ENCODE measurements at places on chromosomes 13 and 19. TPM values are rescaled to one million over a fixed set of nuclear protein-coding genes. Genes with fewer than 3 reads are reported as not detected.

DNA sequence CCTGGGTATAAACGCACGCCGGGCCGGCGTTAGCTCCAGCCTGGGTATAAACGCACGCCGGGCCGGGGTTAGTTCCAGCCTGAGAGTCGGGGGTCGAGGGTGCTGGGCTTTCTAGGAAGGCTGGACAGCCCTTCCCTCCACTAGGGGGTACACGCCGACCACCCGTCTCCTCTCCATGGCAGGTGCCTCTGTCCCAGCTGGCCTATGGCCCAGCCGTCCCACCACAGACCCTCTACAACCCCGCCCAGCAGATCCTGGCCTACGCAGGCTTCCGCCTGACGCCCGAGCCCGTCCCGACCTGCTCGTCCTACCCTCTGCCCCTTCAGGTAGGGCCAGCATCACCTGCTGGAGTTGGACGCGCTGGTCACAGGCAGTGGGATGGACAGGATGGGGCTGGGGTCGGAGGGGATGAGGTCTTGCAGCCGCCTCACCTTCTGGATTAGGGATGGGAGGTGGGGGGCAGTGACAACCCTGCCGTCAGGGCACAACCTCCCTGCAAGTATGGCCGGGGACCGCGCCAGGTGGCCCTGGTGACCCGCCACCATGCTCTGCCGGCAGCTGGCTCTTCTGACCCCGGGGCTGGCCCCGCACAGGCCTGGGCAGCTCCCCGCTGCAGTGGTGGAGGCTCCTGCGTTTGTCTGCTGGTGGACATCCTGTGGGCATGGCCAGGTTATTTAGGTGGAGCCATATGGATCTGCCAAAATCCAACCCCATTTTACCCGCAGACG is 45.8 kb downstream of the TMEM255B start:
- no peak for DNase-seq

- no peak for DNase-seq
Measured at GRCh38 chr13:44758630-44759383, 182.7 kb upstream of the TSC22D1 start.

DNA sequence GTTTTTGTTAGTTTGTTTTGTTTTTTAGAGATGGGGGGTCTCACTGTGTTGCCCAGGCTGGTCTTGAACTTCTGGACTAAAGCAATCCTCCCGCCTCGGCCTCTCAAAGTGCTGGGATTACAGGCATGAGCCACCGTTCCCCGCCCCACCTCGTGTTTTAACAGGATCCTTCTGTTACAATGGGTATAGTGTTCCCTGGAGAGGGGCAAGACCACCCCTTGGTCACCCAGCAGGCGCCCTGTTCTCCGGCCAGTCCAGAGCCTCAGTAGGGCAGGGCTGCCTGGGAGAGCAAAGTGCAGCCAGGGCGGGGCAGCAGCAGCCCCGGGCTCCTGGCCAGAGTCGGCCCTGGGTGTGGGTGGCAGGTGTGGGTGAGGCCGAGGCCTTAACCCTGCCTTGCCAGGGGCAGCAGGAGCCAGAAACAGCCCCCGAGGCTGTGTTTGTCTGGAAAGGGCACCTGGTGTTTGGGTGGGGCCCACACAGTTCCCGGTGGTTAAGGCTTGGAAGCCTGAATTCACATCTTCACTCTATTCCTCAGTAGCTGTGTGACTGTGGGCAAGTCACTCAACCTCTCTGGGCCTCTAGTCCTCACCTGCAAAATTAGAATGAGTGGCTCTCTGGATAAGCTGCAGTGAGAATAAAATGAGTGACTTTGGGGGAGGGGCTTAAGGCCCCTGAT is 7.2 kb downstream of the VASP start:
- no peak for DNase-seq

- DNase-seq: no peak
Measured at GRCh38 chr19:13778847-13779246, 4.6 kb downstream of the C19orf53 start.

DNA sequence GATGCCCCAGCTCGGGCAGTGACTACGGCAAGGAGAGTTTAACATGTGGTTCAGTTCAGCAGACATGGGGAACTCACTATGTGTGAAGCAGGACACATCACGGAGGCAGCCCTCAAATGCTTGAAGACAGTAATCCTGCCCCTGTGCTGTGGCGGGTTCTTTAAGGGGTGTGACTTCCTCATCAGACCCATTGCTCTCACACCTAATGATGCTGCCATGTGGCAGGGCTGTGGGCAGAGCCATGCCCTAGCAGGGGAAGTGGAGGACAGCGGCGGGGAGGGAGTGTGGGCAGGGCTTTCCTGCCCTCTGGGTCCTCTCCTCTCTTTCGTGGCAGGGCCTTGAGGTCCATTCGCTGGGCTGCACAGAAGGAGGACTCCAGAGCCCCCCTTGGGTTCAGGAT is 131.1 kb upstream of the GJB6 start:
- DNase-seq: no peak

- no peak for DNase-seq
Measured at GRCh38 chr13:31145417-31145816, 16.3 kb downstream of the HSPH1 start.

GRCh38 chr19:1896508-1896907 is 8.7 kb upstream of the ADAT3 start:
- no peak for DNase-seq

DNA sequence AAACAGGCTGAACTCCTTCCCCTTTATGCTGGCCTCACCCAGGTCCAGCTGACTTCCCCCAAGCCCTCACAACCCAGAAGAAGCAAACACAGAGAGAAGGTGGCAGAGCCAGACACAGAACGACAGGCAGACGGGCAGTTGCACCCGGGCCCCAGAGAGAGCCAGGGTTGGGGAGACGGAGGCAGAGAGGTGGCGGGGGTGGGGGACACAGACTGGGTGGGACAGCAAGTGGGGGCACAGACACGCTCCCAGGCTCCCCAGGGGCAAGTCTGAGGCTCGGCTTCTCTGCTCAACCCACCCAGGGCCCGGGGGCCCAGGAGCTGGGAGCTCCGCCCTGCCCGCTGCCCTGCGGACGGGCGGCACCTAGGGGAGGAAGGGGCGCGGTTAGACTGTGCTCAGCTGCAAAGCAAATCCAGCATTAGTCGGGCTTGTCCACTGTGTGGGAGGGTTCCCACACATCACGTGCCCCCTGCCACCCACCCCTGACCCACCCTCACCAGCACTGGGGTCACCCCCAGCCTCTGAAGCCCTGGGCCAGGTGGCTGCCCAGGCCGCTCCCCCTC is 31.3 kb upstream of the ASF1B start:
- no peak for DNase-seq

- no peak for DNase-seq
Measured at GRCh38 chr13:28268800-28269223, 130.5 kb downstream of the PAN3 start.

DNA sequence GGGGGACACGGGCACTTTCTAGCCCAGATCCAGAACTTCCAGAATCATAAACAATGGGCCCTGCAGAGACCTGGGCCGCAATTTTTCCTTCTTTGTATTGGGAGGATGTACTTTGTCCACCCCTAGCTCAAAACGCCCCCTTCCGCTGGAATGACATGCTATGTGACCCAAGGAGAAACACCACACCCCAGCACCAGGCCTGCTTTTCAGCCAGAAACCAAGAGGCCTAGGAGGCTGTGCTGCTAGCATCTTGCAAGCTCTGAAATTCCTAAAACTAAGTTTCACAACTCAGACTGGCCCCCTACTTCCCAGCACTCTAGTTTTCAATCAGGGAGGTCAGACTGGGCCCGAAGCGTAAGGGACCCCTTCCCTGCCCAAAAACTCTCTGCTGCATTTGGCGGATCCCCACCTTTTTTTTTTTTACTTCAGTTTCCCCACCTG is 538 bp downstream of the LSM4 start:
- DNase-seq: peak; percentile 70

DNA sequence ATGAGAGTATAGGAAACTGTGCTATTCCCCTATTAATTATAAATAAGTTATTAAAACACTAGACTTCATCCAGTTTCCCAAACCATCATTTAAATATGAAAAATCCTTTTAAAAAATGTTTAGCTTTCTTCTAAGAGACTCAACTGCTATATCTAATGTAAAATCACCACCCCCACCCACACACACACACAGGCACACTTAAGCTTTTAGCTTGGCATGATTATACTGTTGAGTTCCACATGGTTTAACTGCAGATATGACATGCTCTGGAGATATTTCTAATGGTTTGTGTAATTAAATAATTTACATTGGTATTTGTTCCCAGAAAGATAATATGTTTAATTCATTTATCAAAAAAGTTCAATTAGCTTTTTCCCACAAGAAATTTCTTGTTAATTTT is 1700.1 kb upstream of the SLC10A2 start:
- DNase-seq: no peak

DNA sequence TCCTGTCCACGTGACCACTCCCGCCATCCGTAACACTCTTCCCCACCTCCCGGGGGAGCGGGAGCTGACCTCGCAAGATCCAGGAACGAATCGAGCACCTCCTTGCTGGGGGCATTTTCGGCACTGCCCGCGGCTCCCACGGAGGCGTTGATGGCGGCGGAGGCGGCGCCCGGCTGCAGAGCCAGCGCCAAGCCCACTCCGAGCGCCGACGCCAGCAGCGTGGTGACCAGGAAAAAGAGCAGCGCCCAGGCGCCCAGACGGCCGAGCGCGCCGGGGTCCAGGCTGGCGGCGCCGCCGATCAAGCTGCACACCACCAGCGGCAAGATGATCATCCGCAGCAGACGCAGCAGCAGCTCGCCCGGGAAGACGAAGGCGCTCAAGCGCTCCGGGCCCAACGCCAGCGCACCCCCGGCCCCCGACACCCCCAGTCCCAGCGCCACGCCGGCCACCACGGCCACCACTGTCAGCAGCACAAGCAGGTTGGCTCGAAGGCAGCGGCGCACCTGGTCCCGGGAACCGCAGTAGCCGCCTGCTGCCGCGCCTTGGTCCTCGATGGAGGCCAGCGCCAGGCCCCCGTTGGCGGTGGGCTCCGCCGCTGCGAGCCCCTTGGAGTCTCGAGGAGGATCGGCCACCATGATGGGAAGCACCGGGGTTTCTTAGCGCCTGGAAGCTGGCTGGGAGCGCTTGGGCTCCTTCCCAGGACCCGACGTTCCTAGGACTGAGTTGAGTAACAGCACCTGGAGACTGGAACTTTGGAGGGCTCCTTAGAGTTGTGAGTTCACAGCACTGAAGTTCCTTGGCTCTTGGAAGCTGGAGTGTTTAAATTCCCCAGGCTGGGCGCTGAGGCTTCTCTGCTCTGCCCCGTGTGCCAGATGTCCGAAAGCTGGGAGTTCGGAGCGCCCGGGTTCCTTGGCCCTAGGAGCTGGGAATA is 798 bp downstream of the SLC1A5 start:
- peak; percentile 75 for DNase-seq

DNA sequence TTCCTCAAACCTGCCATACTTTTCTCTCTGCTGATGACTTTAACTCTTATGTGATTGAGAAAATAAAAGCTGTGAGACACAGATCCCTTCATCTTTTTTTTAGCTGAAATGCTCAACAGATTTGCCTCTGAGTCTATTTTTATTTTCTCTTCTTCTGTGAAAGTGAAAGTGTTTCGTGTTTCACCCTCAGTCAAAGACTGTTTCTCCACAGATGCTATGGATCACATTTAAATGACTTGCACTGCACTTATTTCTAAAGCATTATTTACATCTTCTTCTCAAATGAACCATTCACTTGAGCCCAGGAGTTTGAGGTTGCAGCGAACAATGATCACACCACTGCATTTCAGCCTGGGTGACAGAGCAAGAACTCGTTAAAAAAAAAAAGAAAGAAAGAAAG is 890.1 kb upstream of the PCDH20 start:
- no peak for DNase-seq

GRCh38 chr13:86839221-86839620 is 832.0 kb upstream of the SLITRK5 start:
- no peak for DNase-seq

GRCh38 chr19:6873708-6874431 is 13.5 kb upstream of the ADGRE1 start:
- DNase-seq: no peak

- DNase-seq: no peak
Measured at GRCh38 chr13:45833663-45834375, 17.7 kb downstream of the SIAH3 start.

- DNase-seq: no peak
Measured at GRCh38 chr13:113612607-113613006, 28.1 kb downstream of the TFDP1 start.

GRCh38 chr19:47231215-47232054 is 436 bp upstream of the BBC3 start:
- peak; percentile 85 for DNase-seq

The GAS6 gene
- total RNA-seq: 47.6 TPM

The DPP9 gene
- total RNA-seq: 44.8 TPM

The DAPK3 gene
- total RNA-seq: 221 TPM

The MATK gene
- total RNA-seq: not detected

The PSG1 gene
- not detected for total RNA-seq

The C1QTNF9B gene
- total RNA-seq: not detected

The SIGLEC8 gene
- not detected for total RNA-seq

The ZNF492 gene
- not detected for total RNA-seq

The GNG7 gene
- 8.0 TPM for total RNA-seq

The CYP4F8 gene
- not detected for total RNA-seq

The PRX gene
- 4.7 TPM for total RNA-seq

Measured in glutamatergic neuron (in vitro differentiated cells).